ENCODE measurements at places on chromosomes 5 and 9. TPM values are rescaled to one million over a fixed set of nuclear protein-coding genes. Genes with fewer than 3 reads are reported as not detected.
A peak's percentile ranks its signal among the peaks of the same experiment; 100 is the strongest.

DNA sequence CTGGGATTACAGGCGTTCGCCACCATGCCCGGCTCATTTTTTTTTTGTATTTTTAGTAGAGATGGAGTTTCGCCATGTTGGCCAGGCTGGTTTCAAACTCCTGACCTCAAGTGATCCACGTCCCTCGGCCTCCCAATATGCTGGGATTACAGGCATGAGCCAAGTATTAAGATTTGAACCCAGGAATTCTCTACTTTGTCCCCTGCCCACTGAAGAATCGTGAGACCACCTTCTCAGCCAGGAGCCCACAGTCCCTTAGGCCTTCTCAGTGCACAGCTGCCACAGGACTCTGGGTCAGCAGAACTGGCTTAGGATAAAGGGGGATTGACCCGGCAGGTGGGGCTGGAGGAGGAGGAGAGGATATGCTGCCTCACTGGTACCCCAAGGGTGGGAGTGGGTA, 13.4 kb downstream of the OLFML2A start:
- DNase-seq, result no peak

DNA sequence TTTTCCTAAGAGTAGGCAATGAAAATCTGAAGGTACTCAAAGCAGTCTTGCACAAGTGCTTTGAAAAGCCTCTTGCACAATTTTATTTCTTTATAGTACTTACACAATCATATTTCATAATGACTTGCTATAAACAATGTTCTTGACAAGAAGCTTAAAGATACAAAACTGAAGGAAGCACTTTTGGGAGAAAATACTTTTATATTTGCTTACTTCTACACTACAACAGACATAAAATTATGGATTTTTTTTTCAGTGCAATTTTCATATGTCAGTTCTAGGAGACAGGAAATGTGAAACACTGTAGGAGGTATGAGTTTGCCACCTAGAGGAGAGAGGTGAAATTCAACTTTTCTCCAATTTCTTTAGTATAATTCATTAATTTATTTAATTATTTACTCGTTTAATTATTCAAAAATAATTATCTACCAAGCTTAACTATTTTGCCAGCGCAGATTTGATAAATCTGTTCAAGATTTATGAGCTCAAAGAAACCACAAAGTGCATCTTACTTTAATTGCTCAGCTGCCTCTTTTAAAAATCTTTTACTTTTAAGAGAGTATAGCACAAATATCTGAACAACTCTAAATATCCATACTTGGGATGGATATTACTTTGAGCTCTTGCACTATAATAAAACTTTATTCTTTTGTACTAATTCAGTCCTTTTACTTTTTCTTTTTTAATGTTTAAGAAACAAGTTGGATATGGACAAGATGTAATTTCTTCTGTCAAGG, 29.0 kb upstream of the CDKN2B start:
- DNase-seq, result no peak

GRCh38 chr5:57317341-57317740, 143.5 kb downstream of the GPBP1 start:
- DNase-seq, result no peak

- DNase-seq, result no peak
Measured at GRCh38 chr9:91896513-91897121, 53.4 kb downstream of the ROR2 start.

- peak; percentile 56 for DNase-seq
Measured at GRCh38 chr5:177368869-177369644, 11.3 kb downstream of the RGS14 start.

GRCh38 chr5:76404223-76405211, 1.4 kb downstream of the IQGAP2 start:
- DNase-seq, result no peak

DNA sequence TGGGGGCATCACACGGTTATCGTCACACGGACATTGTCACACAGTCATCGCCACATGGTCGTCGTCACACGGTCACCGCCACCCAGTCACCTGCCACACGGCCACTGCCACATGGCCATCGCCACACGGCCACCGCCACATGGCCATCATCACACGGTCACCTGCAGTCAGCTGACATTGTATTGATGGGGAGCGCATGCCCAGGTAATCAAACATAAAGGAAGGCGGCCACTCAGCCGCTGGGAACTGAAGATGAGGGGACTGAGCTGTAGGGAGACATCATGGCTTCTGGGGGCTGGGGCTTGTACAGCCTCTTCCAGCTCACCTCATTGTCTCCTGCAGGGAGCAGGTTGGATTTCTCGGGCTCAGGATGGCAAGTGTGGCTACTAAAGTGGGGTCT, 49.2 kb downstream of the MRPL36 start:
- no peak for DNase-seq

The MAML1 gene
- total RNA-seq, result 13.0 TPM

DNA sequence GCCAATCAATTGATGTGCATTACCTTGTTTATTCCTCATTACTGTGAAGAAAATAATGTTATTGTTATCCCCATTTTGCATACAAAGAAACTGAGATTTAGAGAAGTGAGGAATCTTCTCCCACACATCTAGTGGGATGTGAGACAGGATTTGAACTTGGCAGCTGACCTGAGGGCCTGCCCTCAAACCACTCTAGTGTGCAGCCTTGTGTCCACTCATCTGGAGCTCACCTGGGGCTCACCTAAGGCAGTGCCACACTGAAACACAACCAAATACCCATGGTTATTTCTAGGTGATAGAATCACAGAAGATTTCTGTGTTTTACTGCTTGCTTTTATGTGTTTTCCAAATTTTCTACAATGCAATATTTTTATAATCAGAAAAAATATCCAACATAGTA, 94.7 kb upstream of the SAP30L start:
- DNase-seq, result no peak

- DNase-seq, result no peak
Measured at GRCh38 chr5:109239456-109239855, 170.3 kb downstream of the PJA2 start.

DNA sequence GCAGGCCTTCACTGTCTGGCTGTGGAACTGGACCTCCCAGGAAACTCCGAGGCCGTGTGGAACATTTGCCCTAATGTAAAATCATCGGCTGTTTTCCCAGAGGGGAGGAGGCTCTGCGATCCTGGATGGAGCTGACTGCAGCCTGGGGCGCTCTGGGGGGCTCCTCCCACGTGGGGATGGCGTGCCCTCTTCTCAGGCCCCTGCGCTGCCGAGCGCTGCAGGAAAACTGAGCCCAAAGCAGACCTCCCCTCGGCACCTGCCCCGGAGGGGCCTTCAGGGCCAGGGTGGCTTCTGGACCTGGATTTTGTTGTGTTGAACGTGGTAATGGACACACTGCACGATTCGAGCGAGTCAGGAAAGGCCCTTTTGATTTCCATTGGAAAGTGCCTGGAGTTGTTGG, 23.9 kb downstream of the HNRNPH1 start:
- DNase-seq, result no peak

The ROR2 gene
- 0.10 TPM for total RNA-seq

Data from NCI-H460 (cell line).